ENCODE measurements at places on chromosomes 6 and 20.
A peak's percentile ranks its signal among the peaks of the same experiment; 100 is the strongest.

DNA sequence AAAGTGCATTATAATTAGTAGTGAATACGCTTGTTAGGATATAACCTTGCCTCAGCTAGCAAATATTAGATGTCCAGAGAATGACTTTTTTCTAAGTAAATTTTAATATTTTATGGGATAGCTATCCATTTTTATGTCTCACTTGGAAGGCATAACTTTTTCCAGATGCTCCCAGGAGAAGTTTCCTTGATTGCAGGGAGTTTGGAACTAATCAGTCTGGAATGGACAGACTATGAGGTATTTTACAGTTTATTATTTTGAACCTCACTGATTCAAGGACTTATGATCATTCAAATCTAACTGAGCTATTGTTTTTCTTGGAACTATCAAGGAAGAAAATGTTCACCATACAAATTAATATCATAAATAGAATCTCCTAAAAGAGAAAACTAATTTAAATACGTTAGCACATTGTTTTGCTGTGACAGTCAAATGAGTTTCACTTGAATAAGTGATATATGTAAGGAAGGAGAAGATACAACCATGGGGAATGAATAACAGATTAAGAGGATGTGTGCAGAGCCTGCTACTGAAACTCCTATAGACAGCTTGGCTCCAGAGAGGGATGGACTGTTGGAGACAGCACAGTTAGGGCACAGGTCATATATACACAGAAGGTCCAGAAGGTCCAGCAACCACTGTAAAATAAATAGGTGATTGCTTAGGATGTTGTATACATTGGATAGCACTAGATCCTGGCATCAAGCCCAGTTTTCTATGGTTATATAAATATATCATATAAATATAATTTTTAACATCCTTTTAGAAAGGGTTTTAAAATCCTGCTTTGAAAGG lies 20.6 kb upstream of the LCA5 start:
- DNase-seq, result no peak

GRCh38 chr6:119978274-119978889 lies 628.8 kb upstream of the MAN1A1 start:
- DNase-seq, result no peak

DNA sequence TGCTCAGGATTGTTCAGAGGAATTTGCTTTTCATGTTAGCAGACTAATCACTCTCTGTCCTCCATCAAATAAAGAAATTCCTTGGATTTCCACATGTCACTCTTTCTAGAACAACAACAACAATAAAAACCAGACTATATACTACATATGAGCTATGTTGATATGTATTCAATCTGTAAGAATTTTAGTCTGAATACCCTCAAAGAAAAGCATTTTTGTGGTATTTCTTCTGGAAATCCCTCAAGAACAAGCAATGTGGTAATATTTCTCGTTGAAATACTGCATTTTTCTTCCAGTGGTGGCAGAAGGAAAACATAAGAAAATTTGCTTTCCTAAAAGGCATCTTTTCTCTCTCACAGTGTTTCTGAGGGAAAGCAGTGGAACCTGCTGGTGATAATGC lies 312.6 kb upstream of the RSPO3 start:
- no peak for DNase-seq

- DNase-seq, result no peak
Observed at GRCh38 chr6:4979426-4979825, 24.4 kb downstream of the RPP40 start.

- no peak for DNase-seq
Observed at GRCh38 chr6:7672066-7673062, 53.5 kb upstream of the BMP6 start.

- no peak for DNase-seq
Observed at GRCh38 chr6:25489399-25489798, 162.6 kb upstream of the SCGN start.

DNA sequence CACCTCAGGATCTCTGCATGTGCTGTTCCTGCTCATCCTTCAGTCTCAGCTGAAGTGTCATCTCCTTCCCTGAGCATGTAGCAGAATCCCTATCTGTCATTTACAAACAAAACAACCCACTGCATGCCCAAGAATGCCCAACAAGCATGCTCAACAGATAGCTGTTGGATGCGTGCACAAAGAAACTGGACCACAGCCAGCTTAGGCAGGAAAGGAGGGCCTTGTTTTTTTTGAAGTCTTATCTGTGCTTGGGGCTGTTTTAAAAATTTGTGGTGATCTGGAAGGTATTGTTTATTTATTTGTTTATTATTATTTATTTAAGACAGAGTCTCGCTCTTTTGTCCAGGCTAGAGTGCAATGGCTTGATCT lies 18.5 kb upstream of the SLC16A10 start:
- DNase-seq, result no peak

DNA sequence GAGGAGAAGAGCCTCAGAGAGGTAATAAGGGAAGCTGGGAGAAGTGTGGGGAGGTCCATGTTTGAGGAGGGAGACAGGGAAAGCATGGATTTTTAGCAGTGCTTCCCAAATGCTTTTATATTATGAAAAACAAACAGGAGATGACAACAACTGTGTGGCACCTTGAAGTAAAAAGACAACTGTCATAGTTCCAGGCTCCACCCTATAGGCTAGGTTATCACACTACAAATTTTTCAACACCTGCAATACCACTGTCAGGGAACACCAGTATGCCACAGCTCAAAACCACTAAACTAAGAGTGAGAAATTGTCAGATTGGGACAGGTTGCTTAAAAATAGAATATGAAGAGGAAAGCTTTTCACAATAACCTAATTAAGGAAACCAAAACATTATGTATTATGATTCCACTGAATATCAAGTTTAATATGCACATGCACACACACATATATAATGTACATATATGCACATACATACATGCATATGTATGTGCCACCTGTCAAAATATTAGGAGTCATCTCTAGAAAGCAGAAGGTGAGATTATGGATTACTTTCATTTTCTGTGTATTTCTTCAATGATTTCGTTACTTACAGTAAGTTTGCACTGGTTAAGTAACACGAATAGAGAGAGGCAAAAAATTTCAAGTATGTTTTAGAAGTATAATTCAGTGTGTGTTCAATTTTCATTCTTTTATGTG lies 261.2 kb downstream of the PTPRK start:
- DNase-seq, result no peak

GRCh38 chr6:89048985-89049384 lies 31.6 kb upstream of the PNRC1 start:
- no peak for DNase-seq

DNA sequence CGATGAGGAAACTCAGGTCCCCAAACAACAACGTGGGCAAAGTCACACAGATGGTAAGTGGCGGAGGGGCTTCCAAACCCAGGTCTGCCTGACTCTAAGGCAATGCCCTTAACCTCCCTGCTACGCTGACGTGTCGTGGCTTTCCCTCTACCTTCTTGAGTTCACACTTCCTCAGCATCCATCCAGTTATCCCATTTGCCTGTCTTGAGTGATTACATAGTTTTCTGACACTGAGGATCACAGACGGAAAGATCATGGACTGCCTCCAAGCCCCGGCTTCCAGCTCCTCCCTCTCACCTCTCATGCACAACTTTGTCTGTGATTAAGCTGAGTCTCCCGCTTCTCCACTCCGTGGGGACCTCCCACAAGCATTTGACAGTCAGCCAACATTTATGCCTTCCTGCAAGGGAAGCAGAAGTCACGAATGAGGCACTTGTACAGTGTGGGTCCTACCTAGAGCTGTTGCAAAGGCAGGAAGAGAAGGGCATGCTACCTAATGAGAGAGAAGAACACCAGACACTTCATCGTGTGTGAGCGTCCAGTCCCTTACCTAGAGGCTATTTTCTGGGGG lies 33.8 kb downstream of the TBC1D7 start:
- DNase-seq, result no peak

DNA sequence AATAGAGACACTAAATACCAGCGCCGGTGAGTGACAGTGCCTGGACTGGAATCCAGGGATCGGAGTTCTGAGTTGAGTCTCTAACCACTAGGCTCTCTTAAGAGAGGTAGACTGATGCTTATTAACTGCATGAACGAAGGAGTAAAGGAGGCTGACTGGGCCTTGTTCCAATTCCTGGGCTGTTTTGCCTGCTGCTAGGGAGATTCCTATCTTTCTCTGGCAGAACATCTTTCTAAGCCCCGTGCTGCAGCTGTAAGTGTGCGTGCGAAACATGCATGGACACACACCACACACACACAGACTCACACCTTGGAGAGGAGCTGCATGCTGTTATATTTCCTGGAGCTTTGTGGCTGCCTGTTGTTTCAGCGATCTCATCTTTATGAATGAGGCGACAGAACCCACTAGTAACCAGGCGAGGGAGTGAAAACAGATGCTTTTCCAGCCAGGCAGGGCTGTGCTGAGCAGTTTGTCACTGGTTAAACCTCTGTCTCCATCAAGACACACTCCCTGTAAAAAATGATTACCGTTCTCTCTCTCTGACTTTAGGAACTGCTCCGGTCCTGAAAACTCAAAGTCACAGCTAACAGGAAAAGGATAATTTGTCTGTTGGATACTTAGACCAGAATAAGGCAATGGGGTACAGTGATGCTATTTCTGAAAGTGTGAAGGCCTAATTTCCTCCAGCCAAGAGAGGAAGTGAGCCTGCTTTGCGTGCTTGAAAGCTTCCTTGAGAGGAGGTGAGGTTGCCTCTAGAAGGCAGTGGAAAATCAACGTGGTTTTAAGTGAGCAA lies 157.4 kb upstream of the ZNF217 start:
- DNase-seq, result peak; percentile 54

- peak; percentile 34 for DNase-seq
Observed at GRCh38 chr6:73610444-73611275, 43.1 kb downstream of the SLC17A5 start.

- no peak for DNase-seq
Observed at GRCh38 chr6:161630674-161631073, 356.8 kb upstream of the AGPAT4 start.

GRCh38 chr6:14638906-14639761 lies 521.6 kb downstream of the CD83 start:
- no peak for DNase-seq

DNA sequence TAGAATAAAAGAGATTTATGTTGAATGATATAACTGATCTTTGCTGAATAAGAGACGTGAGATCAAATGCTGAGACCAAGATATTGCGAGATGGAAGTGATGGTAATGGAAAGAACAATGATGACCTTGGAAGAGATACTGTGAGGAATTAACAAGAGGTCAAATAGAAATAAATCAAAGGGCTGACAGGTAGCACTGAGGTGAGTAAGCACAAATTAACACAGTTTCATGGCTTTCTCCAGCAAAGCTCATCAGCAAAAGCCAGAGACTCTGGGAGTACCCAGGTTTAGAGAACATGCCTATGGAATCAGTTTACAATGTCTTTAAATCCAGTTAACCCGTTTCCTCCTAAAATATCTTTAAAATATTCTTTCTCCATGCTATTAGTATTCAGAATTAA lies 53.3 kb downstream of the POU3F2 start:
- no peak for DNase-seq

GRCh38 chr6:14130435-14131075 lies 13.0 kb downstream of the CD83 start:
- no peak for DNase-seq

- no peak for DNase-seq
Observed at GRCh38 chr20:23381876-23382275, 19.9 kb downstream of the GZF1 start.

DNA sequence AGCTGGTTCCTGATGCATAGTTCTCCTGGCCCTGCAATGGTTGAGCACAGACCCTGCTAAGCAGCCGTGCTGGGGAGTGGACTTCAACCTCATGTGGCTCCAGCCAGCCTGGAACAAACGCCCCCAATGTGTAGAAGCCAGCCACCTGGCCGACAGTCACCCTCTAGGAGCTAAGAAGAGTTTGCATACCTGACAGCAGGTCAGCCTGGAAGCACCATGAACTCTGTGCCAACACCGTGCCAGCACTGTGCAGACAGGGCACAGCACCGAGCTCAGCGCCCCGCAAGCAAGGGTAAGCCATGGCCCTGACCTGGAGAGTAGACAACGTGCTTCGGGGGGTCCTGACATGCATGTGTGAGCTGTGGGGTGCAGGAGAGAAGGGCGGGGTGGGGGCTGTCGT lies 356.3 kb downstream of the ZFAND3 start:
- no peak for DNase-seq

DNA sequence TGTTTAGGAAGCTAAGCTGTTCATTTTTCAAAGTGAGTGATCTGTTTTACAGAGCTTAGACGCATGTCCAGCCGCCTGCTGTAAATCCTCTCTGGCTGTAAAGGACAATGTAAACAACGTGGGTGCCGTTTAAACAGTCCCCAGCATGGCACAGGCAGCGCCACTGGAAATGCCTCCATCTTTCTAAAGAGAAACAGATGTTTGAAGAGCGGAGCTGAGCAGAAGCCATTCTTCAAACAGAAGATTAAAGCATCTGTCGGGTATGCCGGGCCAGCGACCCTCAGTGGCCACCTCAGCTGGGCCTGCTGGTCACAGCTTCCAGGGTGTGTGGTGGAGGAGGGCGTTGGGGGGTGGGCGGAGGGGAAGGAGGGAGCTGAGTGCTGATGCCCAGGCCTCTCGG lies 138.6 kb downstream of the ERMARD start:
- no peak for DNase-seq

DNA sequence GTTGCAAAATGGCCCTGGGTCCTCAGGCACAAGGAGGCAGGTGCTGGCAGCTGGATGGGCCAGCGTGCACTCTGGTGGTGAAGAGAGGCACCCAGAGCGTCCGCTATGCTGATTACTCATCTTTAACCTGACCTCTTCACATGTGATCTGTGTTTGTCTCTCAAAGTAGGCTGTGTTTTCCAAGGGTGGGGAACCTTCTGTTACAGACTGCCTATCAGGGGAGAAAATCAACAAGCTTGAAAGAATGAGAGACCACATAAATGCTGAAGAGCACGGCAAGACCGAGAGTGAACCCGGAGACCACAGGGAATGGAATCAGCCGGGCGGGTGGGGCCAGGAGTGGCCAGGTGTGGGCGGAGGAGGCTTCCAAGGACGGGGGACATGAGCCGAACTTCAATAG lies 16.2 kb downstream of the BNIP5 start:
- DNase-seq, result no peak

GRCh38 chr6:163180874-163181541 lies 233.5 kb upstream of the QKI start:
- DNase-seq, result no peak

GRCh38 chr6:167127785-167128531 lies 5.1 kb downstream of the CCR6 start:
- no peak for DNase-seq

DNA sequence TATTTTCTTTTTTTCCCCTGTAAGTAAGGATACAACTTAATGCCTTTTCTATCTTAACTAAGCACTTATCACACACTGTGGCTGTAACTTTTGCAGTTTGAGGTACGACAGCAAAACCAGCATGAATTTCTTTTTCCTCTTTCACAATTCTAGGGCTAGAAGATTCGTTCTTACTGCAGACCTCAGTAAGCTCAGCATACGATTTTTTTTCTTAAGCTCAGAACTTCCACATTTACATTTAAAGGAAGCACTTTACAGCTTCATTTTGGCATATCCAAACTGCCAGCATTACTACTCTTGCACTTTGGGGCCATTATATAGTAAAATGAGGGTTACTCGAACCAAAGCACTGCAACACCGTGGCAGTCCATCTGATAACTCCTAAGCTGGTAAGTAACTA lies 889 bp upstream of the CHMP4B start:
- no peak for DNase-seq

DNA sequence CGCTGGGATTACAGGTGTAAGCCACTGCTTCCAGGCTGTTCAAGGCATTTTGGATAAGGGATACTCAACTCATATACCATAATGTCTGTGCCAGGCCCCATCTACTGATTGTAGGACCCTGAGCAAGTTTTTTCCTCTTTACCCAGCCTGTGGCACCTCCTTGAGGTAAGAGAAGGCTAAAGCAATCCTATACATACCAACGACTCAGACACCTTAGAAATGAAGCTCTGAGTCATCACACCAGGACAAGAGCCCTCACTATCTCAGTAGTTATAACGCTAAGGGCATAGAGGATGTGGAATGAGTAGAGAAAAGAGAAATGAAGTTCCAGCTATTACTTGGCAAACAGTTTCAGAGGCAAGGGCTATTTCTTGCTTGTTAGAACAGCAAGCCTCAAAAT lies 16.9 kb downstream of the NDRG3 start:
- no peak for DNase-seq

Measured in CD4-positive, alpha-beta T cell treated with Interleukin-6 at 100 ng/mL for 8 hours (primary cell).